ENCODE measurements at places on chromosomes 6 and 20.

GRCh38 chr20:58340853-58341252, 31.3 kb downstream of the RAB22A start:
- DNase-seq = no peak

DNA sequence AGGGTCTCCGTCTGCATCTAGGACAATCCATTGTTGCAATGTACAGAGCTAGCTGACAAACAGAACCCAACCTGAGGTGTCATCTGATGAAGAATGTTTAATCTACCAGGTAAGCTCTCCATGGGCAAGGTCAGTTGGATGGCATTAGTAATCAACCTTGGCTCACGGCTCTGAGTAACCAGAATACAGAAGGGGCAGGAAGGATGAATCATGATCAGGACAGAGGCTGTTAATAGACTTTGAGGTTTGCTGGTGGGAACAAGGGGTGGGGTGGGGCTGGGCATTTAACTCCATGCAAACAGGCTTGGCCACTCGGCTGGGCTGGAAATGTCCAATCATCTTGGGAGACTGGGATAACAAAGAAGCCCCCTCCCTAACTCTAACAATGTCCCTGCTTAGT, 77.1 kb upstream of the MRPS10 start:
- DNase-seq = no peak

DNA sequence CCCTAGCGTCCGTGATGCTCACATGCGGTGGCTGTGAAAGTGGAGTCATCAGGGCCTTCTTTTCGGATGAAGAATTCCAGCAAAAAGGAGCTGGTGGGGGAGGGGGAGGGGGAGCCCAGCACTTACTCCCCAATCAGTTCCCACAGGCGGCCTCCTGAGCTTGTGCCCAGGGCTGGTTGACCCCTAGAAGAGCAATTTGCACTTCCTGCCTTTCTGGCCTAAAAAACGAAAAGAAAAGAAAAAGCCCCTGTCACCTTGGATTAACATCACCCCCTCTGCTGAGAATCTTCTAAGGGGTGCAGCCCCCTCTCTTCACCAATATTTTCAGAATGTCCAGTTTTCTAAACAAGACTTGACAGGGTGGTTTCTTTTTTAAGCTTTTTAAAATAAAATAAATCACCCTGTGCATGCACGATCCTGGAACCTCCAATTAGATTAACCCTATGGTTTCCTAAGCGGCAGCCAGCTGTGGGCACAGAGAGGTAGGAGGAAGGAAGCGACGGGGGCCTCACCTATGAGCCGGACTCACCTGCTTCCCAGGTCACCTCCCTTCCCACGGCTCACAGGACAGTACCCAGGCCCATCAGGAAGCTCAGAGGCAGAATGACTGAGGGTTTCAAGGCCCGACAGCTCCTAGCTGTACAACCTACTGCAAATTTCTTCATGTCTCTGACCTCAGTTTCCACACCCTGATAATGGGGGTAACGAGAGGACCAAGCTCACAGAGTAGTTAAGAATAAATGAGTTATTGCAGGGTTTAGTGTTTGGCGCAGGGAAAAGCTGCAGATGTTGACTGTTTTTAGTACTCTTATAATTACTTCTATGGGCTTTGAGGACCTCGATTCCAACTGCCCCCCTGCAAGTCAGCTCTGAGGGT, 10.5 kb upstream of the TGM2 start:
- no peak for DNase-seq

DNA sequence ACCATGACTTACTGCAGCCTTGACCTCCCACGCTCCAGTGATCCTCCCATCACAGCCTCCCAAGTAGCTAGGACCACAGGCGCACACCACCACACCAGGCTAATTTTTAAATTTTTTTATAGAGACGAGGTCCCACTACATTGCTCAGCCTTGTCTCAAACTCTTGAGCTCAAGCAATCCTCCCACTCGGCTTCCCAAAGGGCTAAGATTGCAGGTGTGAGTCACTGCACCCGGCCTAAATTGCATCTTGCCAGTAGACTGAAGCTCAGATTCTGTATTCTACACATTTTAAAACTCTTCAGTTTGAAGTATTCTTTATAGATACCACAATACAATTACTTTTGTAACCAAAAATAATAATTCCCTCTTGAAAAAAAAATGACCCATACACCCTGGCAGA, 11.4 kb downstream of the NUDT3 start:
- no peak for DNase-seq

DNA sequence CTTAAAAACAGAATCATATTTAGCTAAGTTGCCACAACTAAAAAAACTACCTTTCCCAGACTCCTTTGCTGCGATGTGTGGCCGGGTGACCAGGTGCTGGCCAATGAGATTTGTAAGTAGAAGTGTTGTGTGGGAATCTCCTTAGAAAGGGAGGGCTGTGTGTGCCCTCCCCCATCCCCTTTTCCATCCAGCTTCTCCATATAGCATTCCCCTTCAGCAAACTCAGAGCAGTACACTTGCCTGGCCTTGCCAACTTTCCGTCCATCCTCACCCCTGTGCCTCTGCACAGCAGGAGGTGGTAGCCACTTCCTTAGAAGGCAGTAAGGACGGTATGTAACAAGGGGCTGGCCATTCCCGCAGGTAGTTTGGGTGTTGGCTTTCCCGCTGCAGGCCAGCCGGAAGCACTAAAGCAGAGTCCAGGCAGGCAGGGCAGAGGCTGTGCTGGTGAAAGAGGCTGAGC, 22.3 kb upstream of the KCNK16 start:
- no peak for DNase-seq

GRCh38 chr6:142544199-142544838, 242.5 kb downstream of the ADGRG6 start:
- DNase-seq = no peak

- no peak for DNase-seq
Observed at GRCh38 chr20:2806351-2806701, 5.9 kb upstream of the CPXM1 start.

- DNase-seq = no peak
Observed at GRCh38 chr6:105400501-105400900, 2.4 kb downstream of the PREP start.

DNA sequence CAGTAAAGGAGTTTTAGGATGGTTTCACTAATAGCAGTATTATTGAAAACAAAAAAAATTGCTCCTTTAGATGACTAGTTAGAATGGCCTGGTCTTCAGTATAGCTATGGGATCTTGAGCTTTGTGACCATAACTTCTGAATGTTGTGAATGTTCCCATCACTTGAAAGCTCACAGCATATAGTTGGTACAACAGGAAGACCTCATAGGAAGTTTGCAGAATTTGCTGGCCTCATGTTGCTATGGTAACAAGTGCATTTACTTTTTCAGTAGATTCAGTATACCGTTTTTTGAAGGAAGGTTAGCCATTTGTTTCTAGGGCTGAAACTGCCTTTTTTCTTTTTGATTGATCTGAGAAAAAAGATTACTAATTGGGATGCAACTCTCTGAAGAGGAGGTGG, 8.3 kb downstream of the PHF3 start:
- no peak for DNase-seq

DNA sequence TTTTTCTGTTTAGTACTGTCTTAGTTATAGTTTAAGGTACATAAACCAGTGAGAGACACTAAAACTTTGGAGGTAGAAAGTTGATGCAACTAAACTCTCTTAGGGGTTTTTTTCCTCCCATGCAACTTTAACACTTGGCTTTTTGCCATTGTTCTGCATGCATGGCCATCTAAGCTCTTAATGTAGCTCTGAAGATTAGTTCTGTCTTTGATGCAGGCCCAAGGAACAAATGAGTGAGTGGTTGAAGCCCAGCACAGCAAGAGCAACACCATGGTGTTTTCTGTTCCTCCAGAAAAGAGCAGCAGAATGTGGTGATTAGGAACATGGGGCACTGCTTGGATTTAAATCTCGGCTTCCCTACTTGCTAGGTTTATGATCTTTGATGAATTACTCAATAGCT, 89.3 kb downstream of the L3MBTL3 start:
- DNase-seq = no peak

GRCh38 chr6:93088621-93089501, 330.5 kb downstream of the EPHA7 start:
- no peak for DNase-seq

GRCh38 chr6:7900621-7901020, 10.0 kb downstream of the TXNDC5 start:
- DNase-seq = no peak

DNA sequence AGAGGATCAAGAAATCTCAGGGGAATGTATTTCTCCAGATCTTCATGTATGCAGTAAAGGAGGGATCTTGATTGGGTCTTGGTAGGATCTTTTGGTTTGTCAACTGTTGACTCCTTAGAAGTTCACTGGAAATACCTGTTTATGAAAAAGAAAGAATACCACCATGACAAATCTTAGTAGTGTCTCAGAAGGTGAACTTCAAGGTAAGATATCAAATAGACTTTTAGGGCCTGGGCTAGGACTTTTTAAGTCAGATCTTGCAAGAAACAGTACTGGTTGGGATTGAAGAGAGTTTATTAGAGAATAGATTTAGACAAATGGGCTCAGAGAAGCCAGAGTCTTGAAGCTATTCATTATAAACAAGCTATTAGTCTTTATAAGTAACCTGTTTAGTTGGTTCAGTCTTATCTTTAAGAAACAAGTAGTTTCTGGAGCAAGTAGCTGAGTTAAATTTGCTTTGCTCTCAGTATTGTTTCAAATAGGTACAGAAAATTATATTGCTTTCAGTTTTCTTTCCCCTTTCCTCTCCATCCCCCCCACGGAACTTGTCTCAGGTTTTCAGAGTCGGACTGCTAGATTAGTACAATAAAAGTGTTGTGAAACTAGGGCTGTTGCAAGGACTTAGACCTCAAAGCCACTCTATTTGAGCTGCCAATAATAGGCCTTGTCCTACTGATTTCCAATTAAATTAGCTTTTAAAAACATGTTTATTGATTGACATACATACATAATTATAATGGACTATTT, 529.1 kb upstream of the CITED2 start:
- DNase-seq = no peak

DNA sequence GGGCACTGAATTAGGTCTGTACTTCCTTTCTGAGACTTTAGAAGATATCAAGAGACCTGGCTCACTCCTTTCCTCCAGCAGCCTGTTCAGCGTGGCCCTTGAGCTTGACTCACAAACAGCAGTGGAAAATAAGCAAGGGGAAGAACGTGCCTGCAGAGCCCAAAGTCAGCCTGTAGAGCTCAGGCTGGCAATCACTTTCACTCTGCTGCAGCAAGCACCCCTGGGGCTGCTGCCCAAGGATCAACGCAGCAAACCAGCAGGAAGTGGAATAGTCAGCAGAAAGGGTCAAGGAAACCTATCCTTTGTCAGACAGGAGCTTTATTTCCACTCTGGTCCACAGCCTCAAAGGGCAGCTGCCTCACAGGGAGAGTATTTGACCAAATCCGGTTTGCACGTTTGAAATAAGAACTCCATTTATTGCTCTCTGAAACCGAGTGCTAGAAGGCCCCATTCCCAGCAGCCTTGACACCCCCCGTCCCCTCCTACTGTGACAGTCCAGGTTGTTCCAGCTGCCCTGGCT, 77.4 kb downstream of the PRDM1 start:
- no peak for DNase-seq

GRCh38 chr6:148580442-148580841, 166.4 kb upstream of the UST start:
- no peak for DNase-seq

GRCh38 chr6:42279966-42280629, 62.4 kb upstream of the MRPS10 start:
- no peak for DNase-seq

DNA sequence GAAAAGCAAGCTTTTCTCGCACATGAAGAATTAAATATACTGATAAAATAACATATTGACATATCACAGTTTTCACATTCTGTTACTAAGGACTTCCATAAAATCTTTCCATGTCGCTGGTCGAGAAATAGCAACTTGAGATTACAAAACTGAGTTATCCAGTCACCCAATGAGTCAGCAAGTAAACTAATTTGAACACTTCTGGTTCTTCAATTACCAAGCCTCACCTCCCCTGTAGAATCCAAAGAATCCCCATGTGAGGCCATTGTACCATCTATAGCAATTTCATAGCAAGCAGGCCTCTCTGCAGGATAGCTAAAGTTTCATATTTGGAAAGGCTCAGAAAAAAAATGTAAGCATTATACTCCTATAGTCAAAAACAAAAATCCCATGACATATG, 87.3 kb downstream of the PKHD1 start:
- no peak for DNase-seq

DNA sequence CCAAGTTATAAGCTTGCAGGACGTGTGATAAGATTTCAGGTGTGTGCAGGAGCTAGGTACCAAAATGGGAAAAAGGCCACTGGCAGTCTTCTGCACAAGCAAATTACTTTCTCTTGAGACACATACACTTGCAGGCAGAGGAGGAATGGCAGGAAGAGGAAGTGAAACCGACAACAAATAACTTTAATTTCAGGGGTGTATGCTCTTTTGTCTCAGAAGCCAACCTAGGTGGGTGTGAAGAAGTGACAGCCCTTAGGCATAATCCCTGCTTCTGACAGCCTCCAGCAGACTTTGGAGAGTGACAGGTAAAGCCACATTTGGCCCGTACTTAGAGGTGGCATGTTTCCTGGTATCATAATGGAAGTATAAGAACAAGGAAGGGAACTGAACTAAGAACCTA, 118.8 kb upstream of the TRAF3IP2 start:
- no peak for DNase-seq

GRCh38 chr20:39829256-39829655, 859.8 kb downstream of the MAFB start:
- no peak for DNase-seq

DNA sequence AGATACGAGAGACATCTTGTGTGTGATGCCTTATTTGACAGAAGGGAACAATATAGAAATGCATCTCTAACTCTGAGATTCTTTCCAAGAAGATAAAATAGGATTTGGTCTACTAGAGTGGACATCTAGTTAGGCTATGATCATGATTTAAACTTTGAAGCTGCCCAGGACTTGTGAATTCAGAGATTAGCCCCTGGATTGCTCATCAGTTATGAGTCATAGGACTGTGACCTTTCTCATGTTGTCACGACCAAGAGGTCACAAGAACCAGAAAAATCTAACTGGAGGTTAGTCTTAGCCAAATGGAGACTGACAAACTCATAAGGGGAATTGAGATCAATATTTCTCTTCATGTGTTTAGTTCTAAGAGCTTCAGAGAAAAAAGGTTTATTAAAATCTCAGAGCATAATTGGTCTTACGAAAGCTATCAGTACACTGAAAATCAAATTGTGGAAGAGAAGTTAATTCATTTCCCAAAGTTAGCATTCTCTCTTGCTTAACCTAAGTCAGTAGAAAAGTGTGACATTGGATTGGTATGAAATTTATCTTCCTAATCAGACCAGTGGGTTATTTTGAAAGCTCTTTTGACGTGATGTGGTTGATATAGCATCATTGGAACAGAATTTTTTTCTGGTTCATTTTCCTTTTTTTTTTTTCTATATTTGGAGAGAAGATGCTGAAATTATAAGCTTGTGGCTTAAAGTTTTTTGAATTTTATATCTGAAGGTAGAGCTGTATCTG, 245.7 kb downstream of the RNF144B start:
- no peak for DNase-seq

DNA sequence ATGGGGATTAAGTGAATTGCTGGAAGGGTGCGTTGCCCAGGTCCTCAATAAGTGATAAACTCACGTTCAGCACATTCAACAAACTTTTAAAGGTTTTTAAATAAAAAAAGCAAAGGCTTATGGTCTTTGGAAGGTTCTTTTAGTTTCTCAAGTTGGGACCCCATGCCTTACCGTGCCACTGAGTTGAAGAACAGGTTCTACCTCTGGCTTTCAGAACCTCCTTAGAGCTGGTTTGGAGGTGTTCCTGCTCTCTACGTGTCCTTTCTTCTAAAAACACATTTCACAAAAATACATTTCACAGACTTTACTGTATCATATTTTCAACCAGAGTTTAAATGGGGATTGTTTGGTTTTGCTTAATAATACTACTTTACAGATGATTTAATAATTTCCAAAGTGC, 29.0 kb downstream of the ARID1B start:
- DNase-seq = no peak

- no peak for DNase-seq
Observed at GRCh38 chr20:38167851-38168760, 3.0 kb upstream of the TGM2 start.
